Activated CD8-positive, alpha-beta memory T cell treated with anti-CD3 and anti-CD28 coated beads, Interleukin-2, amount 50 U/mL, for 48 hours (primary cell): ENCODE measurements at places on chromosomes 12 and 14.

- no peak for DNase-seq
Observed at GRCh38 chr12:47811581-47812484, 7.9 kb downstream of the HDAC7 start.

DNA sequence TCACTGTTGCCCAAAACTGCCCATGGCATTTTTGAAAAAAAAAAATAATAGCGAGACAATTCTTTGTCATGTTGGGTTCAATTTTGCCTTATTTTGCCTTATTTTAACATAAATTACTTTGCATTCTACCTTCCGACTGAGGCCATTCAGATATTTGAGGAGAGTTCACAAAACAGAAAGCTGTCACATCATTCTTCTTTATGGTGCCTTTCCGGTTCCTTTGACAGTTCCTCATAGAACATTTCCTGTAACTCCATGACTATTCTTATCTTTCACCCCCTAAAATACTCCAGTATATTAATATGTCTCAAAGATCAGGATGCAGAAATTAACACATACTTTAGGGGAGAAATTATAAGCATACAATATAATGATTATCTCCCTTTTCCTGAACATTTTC lies 476.7 kb downstream of the NOVA1 start:
- DNase-seq = no peak

- no peak for DNase-seq
Observed at GRCh38 chr12:125271892-125272291, 206.7 kb downstream of the AACS start.

- DNase-seq = no peak
Observed at GRCh38 chr14:89477391-89477790, 60.4 kb upstream of the FOXN3 start.

GRCh38 chr12:131586761-131587160 lies 124.1 kb upstream of the SFSWAP start:
- no peak for DNase-seq

DNA sequence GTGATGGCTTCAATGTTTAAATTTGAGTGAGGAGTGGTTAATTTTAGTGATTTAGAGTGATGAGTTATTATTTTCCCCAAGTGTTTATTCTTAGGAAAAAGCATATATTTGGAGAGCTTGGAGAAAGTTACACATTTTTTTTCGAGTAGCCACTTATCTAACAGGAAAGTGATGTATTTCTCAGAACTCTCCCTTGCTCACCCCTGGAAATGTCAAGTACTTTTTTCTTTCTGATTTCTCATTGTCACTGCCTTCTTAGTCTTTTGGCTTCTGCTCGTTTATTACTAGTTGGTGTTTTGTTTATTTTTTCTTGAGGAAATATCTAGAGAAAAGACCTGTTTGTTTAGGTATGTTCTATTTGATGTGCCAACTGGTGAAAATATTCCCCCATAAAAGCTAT lies 58.8 kb downstream of the AEBP2 start:
- no peak for DNase-seq

DNA sequence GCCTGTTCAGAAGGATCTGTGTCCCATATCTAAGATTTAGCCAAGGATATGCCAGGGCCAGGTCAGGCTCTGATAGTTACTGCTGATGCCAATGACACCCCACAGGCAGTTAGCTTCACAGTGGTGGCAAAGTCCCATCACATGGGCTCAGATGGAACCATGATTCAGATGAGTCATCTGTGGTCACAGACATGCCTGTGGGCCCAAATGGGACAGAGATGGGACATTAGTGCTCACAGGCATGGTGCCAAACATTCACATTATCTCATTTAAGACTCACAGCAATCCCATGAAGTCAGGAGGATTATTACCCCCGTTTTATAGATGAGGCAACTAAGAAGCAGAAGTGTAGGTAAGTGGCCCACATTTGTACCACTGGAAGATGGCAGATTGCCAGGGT lies 207.8 kb downstream of the DPF3 start:
- no peak for DNase-seq

DNA sequence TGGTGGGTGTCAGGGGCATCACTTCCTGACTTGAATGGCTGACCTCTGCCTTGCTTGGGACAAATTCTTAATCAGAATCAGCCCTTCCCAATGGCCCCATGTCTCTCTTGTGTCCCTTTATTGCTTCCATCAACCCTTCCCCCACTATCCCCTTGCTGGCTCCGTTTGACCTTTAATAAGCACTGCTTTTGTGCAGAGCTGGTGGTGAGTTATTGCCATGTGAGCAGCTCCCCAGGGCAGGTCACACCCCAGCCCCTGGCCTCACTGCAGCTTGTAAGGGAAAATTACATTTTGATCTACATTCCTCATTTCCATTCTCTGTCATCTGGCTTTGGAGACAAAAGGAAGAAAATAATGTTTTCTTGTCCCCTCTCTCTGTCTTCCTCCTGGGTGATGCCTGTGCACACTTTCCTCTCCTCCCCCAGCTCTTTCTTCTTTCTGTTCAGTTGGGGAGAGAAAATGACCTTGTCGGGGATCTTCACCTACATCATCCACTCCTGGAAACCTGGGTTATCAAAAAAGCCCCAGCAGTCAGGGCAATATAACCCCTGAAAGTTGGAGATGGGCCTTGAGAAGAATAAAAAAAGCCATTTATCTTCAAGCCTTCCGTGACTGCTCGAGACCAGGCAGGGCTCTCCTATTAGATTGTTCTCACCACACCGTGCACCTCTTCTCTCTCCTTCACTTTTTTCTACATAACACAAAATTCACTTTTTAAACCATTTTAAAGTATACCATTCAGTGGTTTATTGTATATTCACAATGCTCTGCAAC lies 100.4 kb upstream of the SRRM4 start:
- DNase-seq = no peak

DNA sequence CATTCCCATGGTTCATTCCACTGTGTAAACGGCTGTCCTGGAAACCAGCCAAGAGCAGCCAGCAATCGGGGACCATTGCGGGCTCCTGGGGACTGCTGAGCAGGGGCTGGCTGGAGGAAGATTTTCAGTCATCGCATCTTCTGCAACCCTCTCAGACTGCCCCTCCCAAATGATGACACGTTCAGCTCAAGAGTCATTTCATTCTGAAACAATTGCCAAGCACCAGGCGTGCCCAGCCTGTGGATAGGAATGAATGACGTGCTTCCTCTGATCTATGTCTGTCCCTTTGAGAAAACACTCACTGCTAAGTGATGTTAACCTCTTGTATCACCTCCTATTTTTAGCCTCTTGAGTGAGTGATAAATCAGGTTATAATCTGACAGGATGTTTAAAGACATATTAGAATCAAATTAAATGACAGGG lies 62.0 kb downstream of the NDUFA12 start:
- DNase-seq = peak; percentile 67

DNA sequence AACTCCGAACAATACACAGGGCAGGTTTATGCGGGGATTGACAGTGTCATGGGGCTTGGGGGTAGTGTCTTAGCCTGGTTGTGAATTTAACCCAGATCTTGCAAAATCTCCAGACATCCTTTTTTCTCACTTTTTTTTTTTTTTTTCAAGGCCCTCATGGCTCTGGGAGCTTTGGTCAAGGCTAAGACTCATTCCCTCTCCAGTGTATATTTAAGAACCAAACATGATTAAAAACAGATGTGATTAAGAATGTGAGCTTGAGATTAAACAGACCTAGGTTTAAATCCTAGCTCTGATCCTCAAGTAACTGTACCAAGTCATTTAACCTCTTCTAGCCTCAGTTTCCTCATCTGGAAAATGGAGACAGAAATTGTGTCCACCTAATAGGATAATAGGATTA lies 151.7 kb upstream of the FUT8 start:
- no peak for DNase-seq

DNA sequence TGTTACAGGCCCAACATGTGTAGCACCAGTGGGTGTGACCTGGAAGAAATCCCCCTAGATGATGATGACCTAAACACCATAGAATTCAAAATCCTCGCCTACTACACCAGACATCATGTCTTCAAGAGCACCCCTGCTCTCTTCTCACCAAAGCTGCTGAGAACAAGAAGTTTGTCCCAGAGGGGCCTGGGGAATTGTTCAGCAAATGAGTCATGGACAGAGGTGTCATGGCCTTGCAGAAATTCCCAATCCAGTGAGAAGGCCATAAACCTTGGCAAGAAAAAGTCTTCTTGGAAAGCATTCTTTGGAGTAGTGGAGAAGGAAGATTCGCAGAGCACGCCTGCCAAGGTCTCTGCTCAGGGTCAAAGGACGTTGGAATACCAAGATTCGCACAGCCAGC lies 8.6 kb downstream of the BCL2L14 start:
- DNase-seq = no peak

GRCh38 chr14:63901434-63902085 lies 48.8 kb downstream of the SYNE2 start:
- DNase-seq = no peak

DNA sequence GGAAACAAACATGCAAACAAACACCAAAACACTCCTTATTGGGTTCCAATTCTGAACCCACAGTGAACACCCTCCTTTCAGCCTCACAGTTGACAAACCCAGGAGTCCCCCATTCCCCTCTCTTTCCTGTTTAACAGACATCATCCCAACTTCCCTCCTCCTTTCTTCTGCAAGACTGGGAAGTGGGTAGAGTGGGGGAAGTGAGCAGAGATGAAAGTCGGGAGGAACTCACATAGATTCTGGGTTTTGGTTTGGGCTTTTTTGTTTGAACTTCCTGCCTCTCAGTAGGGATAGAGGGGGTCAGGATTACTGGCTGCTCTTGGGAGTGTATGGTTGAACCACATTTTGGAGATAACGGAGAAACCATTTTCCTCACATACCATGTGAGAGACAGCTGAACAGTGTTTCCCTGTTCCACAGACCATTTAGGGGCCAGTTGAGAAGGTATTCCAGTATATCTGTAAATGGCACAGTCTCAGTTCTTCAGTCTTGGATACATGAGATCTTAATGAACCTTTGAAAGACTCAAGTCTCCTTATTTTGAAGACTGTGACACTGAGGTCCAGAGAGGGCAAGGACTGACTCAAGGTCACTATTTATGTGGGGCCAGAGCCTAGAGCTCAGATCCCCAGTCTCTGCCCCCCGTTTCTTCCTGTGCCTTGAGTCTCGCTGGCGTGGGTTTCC lies 3.9 kb upstream of the GPR84 start:
- DNase-seq = no peak

- no peak for DNase-seq
Observed at GRCh38 chr14:80771201-80771600, 170.3 kb downstream of the CEP128 start.

- DNase-seq = no peak
Observed at GRCh38 chr12:54431911-54432814, 13.1 kb upstream of the ITGA5 start.

- DNase-seq = no peak
Observed at GRCh38 chr14:99647411-99647810, 2.5 kb downstream of the HHIPL1 start.

GRCh38 chr12:108857158-108857407 lies 300 bp downstream of the SSH1 start:
- DNase-seq = no peak

- no peak for DNase-seq
Observed at GRCh38 chr14:79783041-79783440, 428.3 kb downstream of the DIO2 start.

DNA sequence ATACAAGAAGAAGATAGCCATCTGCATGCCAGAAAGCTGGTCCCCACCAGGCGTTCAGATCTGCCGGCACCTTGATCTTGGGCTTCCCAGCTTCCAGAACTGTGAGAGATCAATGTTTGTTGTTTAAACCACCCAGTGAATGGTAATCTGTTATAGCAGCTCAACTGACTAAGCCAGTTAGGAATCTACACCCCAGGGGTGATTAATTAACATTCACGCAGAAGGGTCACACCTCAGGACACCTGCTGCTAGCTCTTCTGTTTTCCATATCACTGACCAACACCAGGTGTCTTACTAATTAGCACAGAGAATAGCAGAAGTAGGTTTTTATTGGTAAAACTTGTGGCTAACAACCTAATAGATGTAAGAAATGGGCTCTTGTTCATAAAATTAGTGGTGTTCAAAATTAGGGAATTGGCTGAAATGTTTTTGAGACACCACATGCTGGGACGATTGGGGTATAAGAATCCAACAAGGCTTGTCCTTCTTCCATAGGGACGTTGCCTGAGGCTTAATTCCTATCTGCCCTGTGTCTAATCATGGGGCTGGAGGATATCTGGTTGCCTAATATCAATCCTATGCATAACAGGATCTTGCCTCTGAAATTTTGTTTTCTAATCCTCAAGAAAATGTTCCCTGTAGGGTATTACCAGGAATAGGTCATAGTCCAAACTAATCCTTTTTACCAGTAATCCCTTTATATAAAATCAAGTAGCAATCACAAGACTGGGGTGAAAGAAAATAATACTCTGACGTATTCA lies 42.0 kb upstream of the CHST11 start:
- DNase-seq = no peak

DNA sequence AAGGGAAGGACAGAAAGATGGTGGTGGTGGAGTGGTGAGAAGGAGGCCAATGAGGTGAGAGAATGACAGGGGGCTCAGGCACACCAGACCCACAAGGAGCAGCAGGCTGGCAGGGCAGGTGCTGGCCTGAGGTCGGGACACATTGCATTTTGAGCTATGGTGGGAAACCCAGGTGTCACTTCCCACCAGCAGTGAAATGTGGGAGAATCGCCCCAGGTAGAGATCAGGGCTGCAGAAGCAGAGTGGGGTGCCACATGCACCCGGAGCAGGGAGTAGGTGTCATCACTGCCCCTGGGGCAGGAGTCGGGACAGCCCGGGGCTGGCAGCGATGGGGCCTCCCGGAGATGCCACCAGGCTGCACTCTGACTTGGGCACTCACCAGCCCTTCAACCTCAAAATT lies 315.8 kb downstream of the BCL11B start:
- DNase-seq = peak; percentile 40

GRCh38 chr12:102676812-102677211 lies 196.4 kb upstream of the IGF1 start:
- no peak for DNase-seq

- no peak for DNase-seq
Observed at GRCh38 chr14:39456702-39457250, 24.5 kb upstream of the FBXO33 start.

GRCh38 chr14:53441789-53442188 lies 288.7 kb upstream of the DDHD1 start:
- DNase-seq = no peak

DNA sequence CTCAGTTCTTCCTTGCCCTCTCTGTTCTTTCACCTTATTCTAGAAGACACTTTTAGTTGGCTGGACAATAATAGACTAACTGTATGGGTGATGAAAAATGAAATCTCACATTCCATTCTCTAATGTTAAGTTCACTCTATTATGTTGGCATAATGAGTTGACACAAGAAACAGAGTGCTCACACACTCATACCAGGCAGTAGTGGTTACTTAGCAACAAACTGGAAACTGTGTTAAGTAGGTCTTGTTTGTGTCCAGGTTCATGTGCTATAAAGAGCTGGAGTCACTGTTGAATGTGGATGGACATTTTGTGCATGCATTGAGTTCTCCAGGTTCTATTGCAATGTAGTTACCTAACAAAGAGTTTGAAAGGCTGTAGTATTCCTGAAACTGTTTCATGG lies 16.9 kb upstream of the PPP4R4 start:
- no peak for DNase-seq
